Karpas-422 (cell line): ENCODE measurements at places on chromosomes 2 and 18. TPM values are rescaled to one million over a fixed set of nuclear protein-coding genes. Genes with fewer than 3 reads are reported as not detected.

DNA sequence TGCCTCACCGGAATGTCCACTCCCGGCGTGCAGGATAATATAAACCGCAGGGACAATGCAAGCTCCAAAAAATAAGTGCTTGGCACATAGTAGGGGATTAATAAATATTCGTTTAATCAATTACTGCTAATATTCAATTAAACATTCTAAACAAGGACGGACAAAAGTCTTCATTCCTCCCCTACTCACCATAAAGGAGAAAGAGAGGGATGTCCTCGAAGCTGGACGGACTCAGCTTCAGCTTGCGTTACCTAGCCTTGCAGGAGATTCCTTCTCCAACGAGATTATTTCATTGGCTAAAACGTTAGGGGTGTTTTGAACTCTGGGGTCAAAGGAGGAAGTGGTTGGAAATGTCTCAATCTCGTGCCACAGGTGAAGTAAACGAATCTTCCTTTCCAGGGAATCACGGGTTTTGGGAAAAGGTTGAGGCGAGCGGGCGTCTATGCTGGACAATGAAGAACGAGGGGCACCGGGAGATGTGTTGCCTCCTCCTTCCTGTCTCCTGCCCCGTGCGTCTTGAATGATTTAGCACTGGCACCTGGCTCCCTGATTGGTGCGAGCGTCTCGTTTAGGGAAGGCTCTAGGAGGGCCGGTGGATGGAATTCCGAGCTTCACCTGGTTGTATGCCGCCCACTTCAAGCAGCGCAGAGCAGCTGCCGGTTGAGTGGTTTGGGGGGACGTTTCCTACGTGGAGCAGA is 2.0 kb upstream of the GAD1 start:
- no peak overlapping the region for H3K27ac ChIP-seq
- no peak overlapping the region for H3K4me3 ChIP-seq

DNA sequence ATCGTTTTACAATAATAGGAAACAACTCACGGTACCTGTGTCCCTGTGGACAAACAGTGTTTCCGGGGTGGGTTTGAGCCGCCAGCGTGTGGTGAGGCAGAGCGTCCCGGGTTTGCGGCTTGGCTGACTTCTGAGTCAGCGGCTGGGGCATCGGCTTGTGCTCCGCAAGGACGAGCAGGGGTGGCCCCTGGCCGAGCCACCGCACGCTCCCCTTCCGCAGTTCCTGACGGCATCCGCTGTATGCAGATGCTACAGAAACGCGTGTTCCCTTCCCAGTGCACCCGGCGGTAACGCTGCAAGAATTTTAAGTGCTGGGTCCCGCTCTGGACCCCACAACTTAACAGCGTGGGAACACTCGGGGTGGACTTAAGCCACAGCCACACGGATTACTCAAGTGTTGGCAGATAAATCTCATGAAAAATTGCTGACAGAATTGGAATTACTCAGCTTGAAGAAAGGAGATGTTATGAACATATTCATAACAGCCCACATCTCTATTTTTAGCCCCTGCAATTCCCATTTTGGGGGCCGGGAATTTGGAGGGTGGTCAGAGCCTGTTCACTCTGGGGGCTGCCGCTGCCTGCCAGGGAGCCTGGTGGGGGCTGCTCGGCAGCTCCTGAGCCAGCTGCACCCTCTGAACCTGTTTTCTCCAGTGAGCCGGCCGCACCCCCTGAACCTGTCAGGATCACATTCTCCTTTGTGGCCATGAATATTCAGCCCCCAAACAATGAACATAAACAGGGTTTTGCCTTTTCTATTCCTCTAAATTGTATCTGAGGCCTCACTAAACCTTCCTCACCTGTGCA is 12.6 kb upstream of the KCNG2 start:
- H3K36me3 ChIP-seq = no peaks in the 10 kb centered on the region
- no peaks in the 10 kb centered on the region for H3K4me1 ChIP-seq
- DNase-seq = no peak

DNA sequence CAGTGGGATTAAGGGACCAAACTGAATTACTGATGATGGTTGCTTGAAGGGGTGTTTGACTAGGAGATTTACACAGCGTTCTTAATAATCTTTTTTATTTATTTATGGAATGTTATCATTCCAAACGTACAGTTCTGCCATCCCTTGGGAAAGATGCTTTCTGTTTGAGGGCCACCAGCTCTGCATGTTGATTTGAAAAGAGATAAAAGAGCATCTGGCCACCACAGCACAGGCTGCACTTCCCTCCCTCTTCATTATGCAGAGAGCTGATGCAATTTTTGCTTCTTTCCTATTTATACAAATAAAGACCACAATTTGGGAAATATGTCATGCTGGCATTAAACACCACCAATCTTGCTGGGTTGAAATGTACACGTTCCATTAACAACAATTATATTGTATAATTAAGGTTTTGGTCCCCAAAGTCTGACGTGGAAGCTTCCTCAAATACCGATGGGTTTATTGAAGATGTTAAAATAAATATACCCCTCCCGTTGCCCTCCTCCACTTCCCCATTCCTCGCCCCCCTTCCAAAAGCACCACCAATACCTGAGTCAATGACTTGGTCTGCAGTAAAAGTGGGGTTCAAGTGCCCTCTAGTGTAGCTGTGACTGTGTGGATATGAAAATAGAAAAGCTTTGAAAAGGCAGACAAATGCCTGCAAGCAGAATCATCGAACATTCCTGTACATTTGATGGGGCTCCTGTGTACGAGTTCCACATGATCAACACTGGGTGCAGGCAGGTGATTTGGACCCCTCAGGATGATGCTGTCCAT is 211.9 kb downstream of the HRH4 start:
- no peak for DNase-seq
- no peak overlapping the region for H3K4me3 ChIP-seq
- H3K4me1 ChIP-seq = no peaks in the 10 kb centered on the region
- H3K27ac ChIP-seq = no peak overlapping the region

DNA sequence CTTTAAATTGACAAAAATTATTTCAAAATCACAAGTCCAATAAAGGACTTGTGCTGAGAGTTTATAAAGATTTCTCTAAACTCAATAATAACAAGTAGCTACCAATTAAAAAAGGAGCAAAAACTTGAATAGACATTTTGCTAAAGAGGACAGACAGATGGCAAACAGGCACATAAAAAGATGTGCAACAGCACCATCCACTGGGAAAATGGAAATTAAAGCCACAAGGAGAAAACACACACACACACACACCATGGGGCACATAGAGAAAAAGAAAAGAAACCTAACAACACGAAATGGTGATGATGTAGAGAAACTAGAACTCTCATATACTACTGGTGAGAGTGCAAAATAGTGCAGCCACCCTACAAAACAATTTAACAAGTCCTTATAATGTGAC is 12.6 kb upstream of the SLC9A4 start:
- H3K4me3 ChIP-seq = no peak overlapping the region
- no peaks in the 10 kb centered on the region for H3K4me1 ChIP-seq
- H3K27ac ChIP-seq = no peak overlapping the region
- DNase-seq = no peak
- no peaks in the 10 kb centered on the region for H3K36me3 ChIP-seq

- H3K4me1 ChIP-seq = no peaks in the 10 kb centered on the region
- no peak overlapping the region for H3K27ac ChIP-seq
- H3K4me3 ChIP-seq = no peak overlapping the region
- no peaks in the 10 kb centered on the region for H3K27me3 ChIP-seq
- DNase-seq = no peak
Measured at GRCh38 chr18:79332646-79333045, 63.1 kb upstream of the NFATC1 start.

RUFY4 gene
- 0.11 TPM in 1 of 2 replicates, not detected in the other for total RNA-seq

CDCA7 gene
- 35.3 and 43.5 TPM in 2 replicates for total RNA-seq

SOWAHC gene
- not detected in 2 replicates for total RNA-seq

DNA sequence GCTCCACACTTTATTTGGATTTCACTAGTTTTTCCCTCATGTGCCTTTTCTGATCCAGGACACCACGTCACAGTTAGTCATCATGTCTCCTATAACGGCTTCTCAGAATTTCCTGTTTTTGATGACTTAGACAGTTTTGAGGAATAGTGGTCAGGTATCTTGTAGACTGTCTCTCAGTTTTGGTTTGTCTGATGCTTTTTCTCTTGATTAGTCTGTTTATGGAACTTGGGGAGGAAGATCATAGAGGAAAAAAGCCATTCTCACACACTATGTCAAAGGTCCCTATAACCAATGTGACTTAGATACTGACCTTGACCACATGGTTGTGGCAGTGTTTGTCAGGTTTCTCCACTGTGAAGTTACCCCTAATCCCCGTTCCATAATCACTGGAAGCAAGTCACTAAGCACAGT is 89.0 kb downstream of the RAPH1 start:
- DNase-seq = no peak
- H3K4me3 ChIP-seq = no peak overlapping the region
- H3K27ac ChIP-seq = no peak overlapping the region
- H3K36me3 ChIP-seq = no peaks in the 10 kb centered on the region

QPCT gene
- 4.8 and 8.8 TPM in 2 replicates for total RNA-seq

- no peaks in the 10 kb centered on the region for H3K4me1 ChIP-seq
- H3K36me3 ChIP-seq = no peaks in the 10 kb centered on the region
- peak; percentile 81 for DNase-seq
- no peaks in the 10 kb centered on the region for H3K27me3 ChIP-seq
- no peak overlapping the region for H3K4me3 ChIP-seq
Measured at GRCh38 chr2:207692206-207693065, 19.0 kb upstream of the CCNYL1 start.

DNA sequence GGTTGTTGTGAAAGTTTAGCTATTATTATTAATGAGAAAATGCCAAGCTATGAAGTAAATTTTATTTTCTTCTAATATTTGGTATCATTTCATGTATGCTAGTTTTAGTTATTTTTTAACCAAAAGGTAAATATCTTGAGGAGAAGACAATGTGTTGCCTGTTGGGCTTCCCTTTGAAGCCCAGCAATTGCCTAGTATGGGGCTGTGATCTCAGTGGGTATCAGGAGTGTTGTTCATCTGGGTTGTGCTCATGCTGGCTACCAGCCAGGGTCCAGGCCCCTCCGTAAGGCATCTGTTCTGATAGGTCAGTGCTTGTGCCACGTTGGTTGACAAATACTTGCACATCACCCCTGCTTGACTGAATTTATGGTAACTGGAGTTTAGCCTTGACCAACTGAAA is 38.0 kb upstream of the DARS1 start:
- no peak overlapping the region for H3K4me3 ChIP-seq
- no peak for DNase-seq
- H3K36me3 ChIP-seq = no peaks in the 10 kb centered on the region
- H3K4me1 ChIP-seq = no peaks in the 10 kb centered on the region
- no peak overlapping the region for H3K27ac ChIP-seq
- H3K27me3 ChIP-seq = no peaks in the 10 kb centered on the region

TGIF1 gene
- 82.6 and 110 TPM in 2 replicates for total RNA-seq

GRCh38 chr2:190867212-190867611 is 13.4 kb upstream of the GLS start:
- DNase-seq = no peak
- no peaks in the 10 kb centered on the region for H3K36me3 ChIP-seq
- H3K27me3 ChIP-seq = no peaks in the 10 kb centered on the region
- H3K27ac ChIP-seq = no peak overlapping the region
- H3K4me3 ChIP-seq = no peak overlapping the region

CTAGE1 gene
- not detected in 2 replicates for total RNA-seq

CCL20 gene
- not detected in 2 replicates for total RNA-seq

- no peaks in the 10 kb centered on the region for H3K4me1 ChIP-seq
- no peak for DNase-seq
- no peak overlapping the region for H3K4me3 ChIP-seq
- H3K27me3 ChIP-seq = no peaks in the 10 kb centered on the region
- no peak overlapping the region for H3K27ac ChIP-seq
- no peaks in the 10 kb centered on the region for H3K36me3 ChIP-seq
Measured at GRCh38 chr2:128324008-128324896, 5.6 kb upstream of the HS6ST1 start.

- H3K36me3 ChIP-seq = no peaks in the 10 kb centered on the region
- DNase-seq = no peak
- H3K27me3 ChIP-seq = no peaks in the 10 kb centered on the region
Measured at GRCh38 chr2:73007991-73008765, 63.3 kb downstream of the SFXN5 start.

DNA sequence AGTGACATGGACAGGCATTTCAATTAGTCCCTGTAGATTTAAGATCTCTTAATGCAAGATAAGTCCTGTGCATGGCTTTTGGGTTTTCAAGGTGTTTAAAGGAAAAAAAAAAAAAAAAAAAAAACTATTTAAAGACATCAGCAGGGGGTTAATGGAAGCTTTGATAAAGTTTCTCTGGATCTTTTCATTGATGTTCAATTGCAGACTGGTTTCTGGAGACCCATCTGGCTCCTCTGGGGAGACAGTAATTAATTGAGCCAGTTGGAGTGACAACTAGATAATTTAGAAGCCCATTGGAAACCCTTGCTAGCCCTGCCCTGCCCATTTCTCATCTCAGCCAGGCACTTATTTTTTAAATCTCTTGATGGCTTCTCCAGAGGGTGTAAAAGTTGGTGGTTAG is 98.7 kb downstream of the EPHA4 start:
- no peaks in the 10 kb centered on the region for H3K4me1 ChIP-seq
- H3K4me3 ChIP-seq = no peak overlapping the region
- H3K36me3 ChIP-seq = no peaks in the 10 kb centered on the region
- no peaks in the 10 kb centered on the region for H3K27me3 ChIP-seq

GRCh38 chr2:20781656-20782265 is 41.1 kb downstream of the LDAH start:
- no peak overlapping the region for H3K4me3 ChIP-seq
- H3K36me3 ChIP-seq = peaks cover 8% of the 10 kb centered on the region
- H3K4me1 ChIP-seq = no peaks in the 10 kb centered on the region
- H3K27ac ChIP-seq = no peak overlapping the region
- no peaks in the 10 kb centered on the region for H3K27me3 ChIP-seq
- peak; percentile 78 for DNase-seq

- no peaks in the 10 kb centered on the region for H3K27me3 ChIP-seq
- no peak overlapping the region for H3K4me3 ChIP-seq
- no peak for DNase-seq
- H3K27ac ChIP-seq = no peak overlapping the region
- peaks cover 18% of the 10 kb centered on the region for H3K4me1 ChIP-seq
Measured at GRCh38 chr2:45898819-45899218, 247.3 kb downstream of the PRKCE start.

GRCh38 chr18:3205239-3205638 is 14.5 kb downstream of the MYOM1 start:
- H3K4me1 ChIP-seq = no peaks in the 10 kb centered on the region
- H3K27ac ChIP-seq = no peak overlapping the region
- H3K36me3 ChIP-seq = no peaks in the 10 kb centered on the region
- DNase-seq = no peak
- H3K27me3 ChIP-seq = no peaks in the 10 kb centered on the region

ACTR3 gene
- 223 and 259 TPM in 2 replicates for total RNA-seq

FARSB gene
- total RNA-seq = 17.9 and 36.7 TPM in 2 replicates
